ENCODE measurements at places on chromosomes 16 and 17.

- no peak for DNase-seq
These were observed 10.7 kb downstream of the GUCY2D start for GRCh38 chr17:8012996-8013640.

DNA sequence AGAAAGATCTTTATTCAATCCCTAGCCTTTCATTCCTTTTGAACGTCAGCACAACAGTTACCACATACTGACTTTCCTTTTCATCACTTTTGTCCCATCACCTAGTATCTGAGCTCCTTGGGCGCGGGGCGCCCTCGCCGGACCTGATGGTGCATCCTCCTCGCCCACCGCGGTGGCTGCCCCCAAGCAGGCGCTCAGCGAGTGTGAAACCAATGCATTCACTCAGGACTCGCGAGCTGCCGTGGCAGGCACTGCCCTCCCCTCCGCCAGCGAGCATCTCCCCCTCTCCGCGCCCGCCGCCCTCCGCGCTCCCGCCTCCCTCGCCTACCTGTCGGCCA is 756 bp downstream of the KLHL11 start:
- DNase-seq = no peak

GRCh38 chr16:74592847-74593246 is 14.1 kb downstream of the GLG1 start:
- no peak for DNase-seq

DNA sequence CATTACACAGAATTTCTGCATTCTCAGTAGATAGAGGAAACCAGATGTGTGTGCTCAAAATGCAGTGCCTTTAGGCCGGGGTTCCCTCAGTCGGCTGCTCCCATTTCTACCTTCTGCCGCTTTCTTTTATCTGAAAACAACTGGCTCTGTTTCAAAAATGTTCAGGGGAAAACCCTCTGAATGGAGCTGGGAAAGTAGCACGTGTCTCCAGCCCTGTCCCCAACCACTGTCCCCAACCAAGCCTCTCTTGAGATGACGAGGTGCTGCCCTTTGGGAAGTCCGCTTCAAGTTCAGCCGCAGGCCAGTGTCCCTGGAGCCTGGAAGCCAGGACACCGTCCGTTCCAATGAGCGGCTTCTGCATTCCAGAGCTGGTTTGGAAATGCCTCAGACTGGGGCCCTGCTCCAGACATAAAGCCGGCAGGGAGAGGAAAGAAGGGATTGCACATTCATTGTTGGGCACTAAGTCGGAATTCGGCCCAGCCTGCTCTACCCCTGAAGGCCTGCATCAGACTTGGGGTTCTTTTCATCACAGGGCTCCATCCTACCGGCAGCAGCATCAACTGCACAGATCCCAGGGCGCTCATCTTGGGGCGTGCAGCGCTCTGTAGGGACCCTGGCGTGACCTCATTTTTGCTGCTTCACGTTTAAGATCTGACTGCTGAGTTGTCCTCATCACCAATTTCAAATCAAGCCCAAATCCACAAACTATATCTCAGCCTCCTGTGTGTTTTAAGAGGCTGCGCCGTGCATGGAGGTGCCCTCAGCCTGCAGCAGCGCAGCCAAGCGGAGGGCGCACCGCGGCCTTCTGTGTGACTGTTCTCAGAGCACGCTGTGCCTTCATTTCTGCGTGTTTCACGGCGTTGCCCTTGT is 111.3 kb downstream of the BANP start:
- DNase-seq = no peak

DNA sequence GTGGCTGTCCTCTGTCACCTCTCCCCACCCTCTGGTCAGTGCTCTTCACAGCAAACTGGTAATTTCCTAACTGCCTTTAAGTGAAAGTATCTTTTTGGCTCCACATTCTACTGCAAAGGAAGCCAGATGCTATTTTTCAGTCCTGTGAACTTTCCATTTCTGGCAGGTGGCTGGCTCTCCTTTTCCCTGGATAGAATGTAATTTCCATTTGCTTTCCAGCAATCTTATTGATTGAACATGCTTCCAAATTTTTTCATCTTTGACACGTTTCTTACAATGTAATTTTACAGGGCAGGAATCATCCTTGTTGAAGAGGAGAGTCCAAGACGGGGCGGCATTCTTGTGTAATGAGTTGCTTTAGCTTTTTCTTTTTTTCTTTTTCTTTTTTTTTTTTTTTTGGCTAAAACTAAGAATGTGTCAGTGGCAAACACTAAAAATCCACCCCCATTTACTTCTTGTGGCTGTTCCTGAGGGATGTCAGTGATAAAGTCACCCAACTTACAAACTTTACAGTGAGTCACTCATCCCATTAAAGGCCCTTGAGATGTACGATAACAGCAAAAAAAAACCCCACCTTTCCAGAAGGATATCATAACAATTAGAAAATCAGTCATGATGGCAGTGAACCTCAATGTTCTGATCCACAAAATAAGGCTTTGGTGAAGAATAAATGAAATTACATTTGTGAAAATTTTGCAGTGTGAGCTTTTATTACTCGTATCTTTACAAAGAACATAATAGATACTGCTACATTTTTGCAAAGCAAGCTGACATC is 29.4 kb upstream of the PRKCA start:
- no peak for DNase-seq

DNA sequence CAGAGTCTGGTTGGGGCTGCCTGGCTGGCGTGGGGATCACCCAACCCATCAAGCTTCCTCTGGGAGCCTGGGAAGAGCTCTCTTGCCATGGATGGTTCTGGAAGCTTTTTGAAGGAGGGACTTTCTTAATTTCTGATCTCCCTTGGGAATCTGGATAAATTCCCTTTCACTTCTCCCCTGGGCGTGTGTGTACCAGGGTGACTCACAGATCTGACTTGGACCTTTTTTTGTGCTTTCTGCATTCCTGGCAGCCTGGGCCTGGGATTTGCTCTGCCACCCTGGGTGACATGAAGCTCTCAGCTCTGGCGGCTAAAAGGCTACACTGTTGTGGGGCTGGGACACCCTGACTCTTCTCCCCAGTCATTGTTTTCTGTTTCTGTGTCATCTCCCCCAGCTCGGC is 70.1 kb downstream of the ABCC1 start:
- DNase-seq = no peak

DNA sequence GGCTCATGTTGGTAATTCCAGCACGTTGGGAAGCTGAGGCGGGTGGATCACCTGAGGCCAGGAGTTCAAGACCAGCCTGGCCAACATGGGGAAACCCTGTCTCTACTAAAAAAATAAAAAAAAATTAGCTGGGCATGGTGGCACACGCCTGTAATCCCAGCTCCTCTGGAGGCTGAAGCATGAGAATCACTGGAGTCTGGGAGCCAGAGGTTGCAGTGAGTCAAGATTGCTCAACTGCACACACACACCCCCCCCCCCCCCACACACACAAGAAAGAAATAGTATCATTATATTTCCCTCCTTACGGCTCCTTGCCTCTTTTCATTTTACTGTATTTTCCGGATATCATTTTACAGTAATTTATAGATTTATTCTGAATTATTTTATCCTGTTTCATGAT is 963.1 kb upstream of the GOT2 start:
- no peak for DNase-seq

GRCh38 chr16:79601092-79601930 is 774 bp upstream of the MAF start:
- DNase-seq = no peak

DNA sequence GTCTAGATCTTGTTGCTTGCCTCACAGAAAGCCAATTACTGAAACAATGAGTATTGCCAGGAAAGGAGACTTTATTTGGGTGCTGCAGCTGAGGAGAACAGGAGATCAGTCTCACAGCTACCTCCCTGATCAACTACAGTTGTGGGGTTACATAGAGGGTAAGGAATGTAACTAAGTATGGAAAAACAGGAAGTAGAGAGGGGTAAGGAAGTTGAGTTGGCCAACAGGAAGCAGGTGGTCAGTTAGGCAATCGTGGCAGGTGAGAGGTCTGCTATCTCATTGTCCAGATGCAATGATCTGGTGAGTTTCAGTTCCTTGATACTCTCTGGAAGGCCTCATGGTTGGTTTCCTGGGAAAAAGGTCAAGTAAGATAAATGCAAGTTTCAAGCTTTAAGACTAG is 333.1 kb upstream of the GOT2 start:
- no peak for DNase-seq

GRCh38 chr17:58265271-58265670 is 15.5 kb downstream of the MPO start:
- DNase-seq = no peak

GRCh38 chr16:24150282-24150681 is 105.9 kb upstream of the CACNG3 start:
- no peak for DNase-seq
